GM04504 (cell line): ENCODE measurements at places on chromosomes 11 and 22.

DNA sequence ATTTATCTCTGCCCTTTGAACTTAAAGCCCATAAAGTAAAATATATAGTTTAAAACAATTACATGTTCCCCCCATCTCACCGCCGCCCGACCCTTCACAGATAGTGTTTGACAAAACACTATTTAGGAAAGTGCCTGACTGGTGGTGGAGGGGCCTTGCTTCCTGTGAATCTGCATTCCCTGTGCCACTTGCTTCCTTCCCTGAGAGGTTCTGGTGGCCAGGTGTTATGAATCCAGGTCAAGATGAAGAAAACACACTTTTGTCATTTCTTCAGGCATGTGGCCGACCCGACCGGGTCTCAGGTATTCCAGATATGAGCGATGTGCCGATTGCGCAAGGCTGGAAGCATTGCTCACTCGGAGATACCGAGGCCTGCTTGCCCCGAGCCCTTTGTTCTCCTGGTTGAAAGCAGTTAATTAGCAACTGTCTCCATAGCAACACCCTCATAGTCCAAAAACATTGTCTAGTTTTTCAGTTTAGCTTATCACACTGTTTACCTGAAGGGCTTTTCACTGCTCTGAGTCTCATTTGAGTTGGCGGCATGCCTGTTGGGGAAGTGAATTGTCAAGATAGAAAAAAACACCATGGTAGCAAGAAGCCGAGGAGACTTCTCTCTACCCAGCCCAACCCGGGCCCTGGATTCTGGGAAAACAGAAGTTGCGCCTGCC is 128.3 kb downstream of the TEAD1 start:
- no peak for DNase-seq

- DNase-seq: no peak
These were observed 356.3 kb upstream of the ISX start for GRCh38 chr22:34709641-34710040.

DNA sequence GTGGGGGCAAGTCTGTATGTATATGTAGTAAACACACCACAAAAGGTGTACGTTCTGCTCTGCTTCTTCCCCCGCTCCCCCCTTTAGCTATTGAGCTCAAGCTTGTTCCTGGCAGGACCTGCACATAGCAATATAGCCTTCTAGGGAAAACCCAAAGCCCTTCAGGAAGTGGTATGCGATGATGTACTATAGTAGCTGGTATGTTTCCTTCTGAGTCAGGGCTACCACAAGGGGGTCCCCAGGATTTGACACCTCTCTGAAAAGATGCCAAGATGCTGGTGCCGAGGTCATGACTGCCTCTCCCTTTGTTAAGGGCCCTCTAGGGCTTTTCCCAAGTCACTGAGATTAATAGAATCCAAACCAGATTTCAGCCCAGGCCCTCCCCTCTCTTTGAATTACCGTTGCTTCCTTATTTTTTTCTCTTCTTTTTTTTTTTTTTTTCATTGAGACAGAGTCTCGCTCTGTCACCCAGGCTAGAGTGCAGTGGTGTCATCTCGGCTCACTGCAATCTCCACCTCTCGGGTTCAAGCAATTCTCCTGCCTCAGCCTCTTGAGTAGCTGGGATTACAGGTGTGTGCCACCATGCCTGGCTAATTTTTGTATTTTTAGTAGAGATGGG is 268.4 kb downstream of the ETS1 start:
- no peak for DNase-seq

GRCh38 chr11:44329472-44330230 is 19.7 kb upstream of the ALX4 start:
- DNase-seq: no peak

- no peak for DNase-seq
These were observed 343.6 kb upstream of the MTNR1B start for GRCh38 chr11:92625894-92626293.

DNA sequence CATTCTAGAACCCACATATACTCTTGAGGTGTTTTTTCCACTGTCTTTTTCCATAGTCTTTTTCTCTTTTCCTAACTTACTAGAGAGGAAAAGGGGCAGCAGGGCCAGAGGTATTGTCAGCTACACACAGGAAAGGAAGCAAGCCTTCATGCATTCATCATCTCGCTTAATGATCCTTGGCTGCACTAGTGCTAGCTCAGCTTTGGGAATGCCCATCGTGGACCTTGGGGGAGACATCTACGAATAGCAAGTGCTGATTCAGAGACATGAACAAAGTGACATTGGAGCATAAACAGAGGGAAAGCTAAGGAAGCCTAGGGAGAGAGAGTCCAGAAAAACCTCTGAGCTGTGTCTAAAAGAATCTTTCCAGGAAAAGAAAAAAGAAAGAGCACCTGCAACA is 466.3 kb upstream of the ARHGAP42 start:
- no peak for DNase-seq

DNA sequence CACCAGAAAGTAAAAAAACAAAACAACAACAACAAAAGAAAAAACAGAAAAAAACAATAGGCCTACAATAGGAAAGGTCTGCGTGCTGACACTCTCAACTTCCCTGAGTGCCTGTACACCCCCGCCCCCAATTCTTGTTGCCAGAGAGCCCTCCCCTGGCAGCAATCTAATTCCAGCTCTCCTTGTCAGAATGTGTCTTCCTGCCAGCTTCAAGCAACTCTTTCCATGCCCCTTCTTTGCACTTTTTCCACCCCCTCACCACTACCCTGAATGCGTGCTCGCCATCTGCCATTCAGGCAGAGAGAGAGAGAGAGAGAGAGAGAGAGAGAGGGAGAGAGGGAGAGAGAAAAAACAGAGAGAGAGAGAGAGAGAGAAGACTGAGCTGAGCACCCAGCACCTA is 245.0 kb downstream of the KIRREL3 start:
- no peak for DNase-seq

DNA sequence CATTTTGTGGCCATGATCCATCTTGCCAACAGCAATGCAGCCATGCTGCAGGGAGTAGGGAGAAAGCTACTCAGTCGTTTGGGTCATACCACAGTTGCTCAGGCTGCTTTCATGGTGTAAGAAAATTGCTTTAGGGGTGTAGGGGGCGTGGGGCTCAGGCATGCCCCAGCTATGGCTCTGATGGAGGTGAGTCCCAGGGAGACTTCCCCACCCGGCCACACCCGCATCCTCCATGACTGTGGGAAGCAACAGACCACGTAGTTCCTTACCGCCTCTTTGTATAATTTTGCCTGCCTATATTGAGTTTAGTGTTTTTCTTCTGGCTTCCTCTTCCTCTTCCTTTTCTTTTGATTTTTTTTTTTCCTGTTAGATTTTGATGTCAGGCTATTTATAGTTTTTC is 58.8 kb downstream of the SPECC1L start:
- no peak for DNase-seq

DNA sequence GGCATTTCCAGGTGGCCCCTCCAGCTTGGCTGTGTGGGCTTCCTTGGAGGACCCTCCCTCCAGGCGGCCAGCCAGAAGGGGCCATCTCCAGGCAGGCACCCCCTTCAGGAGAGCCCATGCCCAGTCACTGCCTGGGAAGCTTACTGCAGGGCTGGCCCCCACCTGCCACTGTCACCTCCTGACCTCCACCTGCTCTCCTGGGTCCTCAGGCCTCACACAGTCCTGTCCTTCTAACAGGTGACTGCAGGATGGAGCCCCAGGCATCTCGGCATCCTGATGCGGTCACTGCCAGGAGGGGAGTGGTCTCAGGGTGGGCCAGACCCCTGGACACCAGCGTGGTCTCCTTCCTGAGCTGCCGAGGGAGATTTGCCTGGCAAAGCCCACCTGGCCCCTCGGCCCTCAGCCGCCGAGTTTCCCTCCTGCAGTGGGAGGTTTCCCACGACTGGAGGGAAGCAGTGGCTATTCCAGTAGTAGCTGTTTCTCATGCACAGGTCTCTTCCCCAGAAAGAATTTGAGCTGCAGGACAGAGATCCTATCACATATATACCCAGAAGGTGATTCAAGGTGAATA is 13.0 kb downstream of the TBX1 start:
- no peak for DNase-seq

DNA sequence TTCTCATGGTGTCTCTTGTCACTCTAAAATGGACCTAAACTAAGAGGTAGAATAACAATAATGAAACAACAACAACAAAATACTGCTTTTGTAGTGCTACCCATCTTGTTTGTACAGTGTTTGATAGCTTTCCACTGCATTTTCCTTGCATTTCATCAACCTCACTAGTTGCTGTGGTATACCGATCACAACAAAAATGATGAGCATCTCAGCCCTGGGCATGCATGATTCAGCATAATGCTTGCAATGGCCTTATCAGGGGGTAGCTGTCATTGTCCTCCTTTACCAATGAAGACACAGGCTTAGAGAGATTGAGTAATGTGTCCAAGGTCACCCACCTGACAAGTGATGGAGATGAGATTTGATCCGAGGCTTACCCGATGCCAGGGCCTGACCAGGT is 682.5 kb downstream of the NTM start:
- no peak for DNase-seq

DNA sequence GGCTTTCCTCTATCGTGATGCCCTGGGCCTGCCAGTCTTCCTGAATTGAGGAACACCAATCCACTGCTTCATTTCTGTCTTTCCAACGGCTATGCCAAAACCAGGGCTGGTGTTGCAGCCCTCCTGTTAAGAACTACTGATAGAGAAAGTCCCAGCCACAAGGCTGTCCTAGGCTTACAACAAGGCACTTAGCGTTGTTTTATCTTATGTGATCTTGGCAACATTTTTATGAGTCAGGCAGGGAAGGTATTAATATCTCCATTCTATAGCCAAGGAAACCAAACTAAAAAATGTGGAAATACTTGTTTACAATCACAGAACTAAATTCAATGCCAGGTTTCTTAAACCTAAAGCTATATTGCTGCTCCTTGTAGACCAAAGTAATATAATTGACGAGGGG is 89.9 kb upstream of the AMOTL1 start:
- no peak for DNase-seq

- DNase-seq: no peak
These were observed 260.4 kb downstream of the TMEM135 start for GRCh38 chr11:87298155-87298554.

GRCh38 chr22:27129266-27129665 is 471.9 kb downstream of the MIAT start:
- no peak for DNase-seq

- DNase-seq: no peak
These were observed 256.9 kb upstream of the PITPNB start for GRCh38 chr22:28175730-28176492.

DNA sequence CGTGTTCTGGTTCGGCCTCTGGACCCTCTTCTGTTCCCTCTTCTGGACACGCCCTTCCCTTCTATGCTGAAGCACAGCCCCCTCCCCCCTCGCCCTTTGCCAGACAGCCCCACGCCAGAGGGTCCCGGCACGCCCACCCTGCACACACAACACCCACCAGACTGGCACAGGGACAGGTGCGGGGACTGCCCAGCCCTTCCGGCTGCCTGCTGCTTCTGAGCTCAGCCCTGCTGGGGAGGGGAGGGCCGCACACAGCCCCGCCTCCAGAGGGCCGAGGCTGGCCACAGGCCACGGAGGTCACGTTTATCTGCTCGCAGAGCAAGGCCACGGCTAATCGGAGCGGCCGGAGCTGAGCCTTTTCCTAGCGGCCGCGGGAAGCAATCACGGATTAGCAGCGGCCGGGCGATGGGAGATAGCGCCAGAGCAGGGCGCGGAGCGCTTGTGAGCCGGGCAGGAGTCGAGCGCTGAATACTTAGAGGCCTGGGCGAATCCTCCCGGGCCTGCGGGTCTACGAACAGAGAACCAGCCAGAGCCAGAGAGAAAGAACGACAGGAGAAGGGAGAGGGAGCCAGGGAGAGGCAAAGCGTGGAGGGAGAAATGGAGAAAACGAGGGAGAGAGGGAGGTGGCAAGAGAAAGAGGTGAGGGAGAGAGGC is 21.5 kb downstream of the OTUB1 start:
- DNase-seq: no peak

DNA sequence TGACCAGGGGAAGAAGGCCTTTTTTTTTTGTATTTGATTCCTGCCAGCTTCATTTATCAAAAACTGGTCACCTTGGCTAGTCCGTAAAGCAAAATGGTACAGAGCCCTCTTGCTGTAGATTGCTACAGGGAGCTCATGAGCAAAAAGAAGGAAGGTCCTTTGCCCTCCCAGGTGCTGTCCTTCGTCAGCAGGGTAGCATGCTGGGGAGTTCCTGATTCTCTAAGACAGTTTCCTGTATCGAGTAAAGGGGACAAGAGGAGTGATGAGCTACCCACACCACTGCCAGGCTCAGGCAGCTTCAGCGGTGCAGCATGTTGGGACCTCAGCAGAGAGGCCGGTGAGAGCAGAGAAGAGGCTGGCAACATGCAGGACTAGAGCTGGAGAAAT is 67.8 kb upstream of the CSNK2A3 start:
- no peak for DNase-seq

- DNase-seq: no peak
These were observed 9.1 kb upstream of the TTLL8 start for GRCh38 chr22:50067244-50067643.

DNA sequence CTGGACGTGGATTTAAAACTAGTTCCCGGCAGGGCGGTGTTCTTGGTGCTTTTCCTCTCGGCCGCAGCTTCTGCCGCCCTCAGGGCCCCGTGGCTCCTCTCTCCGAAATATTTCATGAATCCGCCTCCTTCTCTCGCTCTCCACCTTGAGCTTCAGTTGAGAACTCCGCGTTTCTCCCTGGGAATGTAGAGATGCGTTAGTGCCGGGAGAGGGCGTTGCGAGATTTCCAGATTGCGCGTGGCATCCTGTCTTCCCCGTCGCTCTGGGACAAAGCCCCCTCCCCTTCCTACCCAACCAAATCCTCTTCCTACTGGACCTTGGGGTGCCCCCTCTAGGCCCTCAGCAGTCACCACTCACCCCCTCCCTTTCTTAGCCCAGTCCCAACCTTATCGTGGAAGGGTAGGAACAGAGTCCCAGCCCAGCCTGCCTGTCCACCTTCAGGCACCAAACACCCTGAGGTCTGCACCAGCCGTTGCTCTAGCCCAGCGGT is 15.5 kb upstream of the RAC2 start:
- DNase-seq: no peak

DNA sequence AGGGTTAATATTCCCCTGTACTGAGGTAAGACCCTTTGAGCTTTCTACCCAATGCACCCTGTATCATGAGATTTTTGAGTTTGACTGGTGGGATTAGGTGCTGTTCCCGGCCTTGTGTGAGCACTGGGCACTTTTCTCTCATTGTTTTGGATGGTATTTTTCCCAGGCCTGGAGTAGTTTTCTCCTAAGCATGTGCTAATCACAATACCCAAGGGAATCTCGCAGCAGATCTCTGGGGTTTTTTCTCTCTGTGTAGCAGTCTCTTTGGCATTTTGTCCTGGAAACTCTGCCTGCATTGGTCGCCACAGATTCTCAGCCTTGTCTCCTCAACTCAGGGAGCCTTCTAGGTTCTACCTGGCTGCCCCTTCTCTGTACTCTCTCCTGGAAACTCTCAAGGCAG is 19.9 kb downstream of the IGHMBP2 start:
- DNase-seq: no peak

DNA sequence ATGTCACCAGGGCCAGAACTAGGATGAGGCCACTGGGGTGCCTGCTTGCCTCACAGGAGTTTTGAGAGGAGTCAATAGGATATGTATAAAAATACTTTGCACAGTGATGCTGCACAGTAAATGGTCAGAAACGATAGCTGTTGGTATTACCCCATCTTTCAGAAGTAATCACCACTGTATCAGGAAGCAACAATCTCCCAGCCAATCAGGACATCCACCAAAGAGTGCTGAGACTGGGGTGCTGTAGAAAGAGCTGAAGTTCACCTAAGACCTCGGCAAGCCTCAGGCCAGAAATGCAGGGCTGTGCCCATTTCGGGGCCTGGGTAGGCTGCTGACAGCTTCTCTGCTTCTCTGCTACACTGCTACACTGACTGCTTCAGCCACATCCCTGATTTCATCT is 17.4 kb downstream of the LMO2 start:
- no peak for DNase-seq
